Peyer's patch (tissue), 4 donors: ENCODE measurements at places on chromosomes 2 and 18. TPM values are rescaled to one million over a fixed set of nuclear protein-coding genes. Genes with fewer than 3 reads are reported as not detected.

The REG3A gene
- total RNA-seq: 1,176 TPM

The KANSL3 gene
- total RNA-seq: 63.5 TPM

- H3K27me3 ChIP-seq: no peaks in the 10 kb centered on the region
- H3K4me3 ChIP-seq: no peak overlapping the region
- DNase-seq: no peak
- H3K4me1 ChIP-seq: no peaks in the 10 kb centered on the region
- no peak overlapping the region for H3K27ac ChIP-seq
- H3K36me3 ChIP-seq: no peaks in the 10 kb centered on the region
Measured at GRCh38 chr2:128086244-128086643, 4.8 kb upstream of the UGGT1 start.

DNA sequence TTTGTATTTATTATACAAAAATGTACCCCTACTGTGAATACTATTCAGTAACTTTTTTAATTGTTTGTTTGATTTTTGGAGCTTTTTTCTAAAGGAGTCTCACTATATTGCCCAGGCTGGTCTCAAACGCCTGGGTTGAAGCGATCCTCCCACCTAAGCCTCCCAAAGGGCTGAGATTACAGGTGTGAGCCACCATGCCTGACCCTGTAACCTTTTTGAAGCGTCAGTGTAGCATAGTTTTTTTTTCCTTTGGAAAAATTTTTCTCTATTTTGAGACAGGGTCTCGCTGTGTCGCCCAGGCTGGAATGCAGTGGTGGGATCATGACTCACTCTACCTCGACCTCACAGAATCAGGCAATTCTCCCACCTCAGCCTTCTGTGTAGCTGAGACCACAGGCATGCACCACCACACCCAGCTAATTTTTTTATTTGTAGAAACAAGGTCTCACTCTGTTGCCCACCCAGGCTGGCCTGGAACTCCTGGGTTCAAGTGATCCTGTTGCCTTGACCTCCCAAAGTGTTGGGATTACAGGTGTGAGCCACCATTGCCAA is 2.0 kb downstream of the GMCL1 start:
- H3K27me3 ChIP-seq: no peaks in the 10 kb centered on the region
- DNase-seq: no peak
- H3K4me1 ChIP-seq: peaks cover 29% of the 10 kb centered on the region
- no peak overlapping the region for H3K4me3 ChIP-seq
- no peaks in the 10 kb centered on the region for H3K36me3 ChIP-seq

DNA sequence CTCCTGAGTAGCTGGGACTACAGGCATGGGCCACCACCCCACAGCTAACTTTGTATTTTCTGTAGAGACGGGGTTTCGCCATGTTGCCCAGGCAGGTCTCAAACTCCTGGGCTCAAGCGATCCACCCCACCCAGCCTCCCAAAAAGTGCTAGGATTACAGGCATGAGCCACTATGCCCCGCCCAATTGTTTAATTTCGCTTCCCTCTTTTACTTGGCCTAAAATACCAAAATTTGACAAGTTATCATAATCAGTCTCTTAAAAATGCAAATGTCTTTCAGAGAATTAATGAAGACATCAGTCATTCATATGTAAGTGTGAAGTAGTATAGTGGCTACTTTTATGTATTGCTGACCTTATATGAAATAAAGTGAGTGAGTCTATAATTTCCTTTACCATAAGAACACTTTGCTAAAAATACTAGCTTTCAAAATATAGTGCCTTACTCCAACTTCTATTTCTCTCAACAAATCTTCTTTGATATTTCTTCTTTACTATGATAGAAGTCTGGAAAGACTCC is 9.8 kb downstream of the FBXO11 start:
- H3K27ac ChIP-seq: no peak overlapping the region
- H3K36me3 ChIP-seq: no peaks in the 10 kb centered on the region
- no peak for DNase-seq
- no peaks in the 10 kb centered on the region for H3K4me1 ChIP-seq

GRCh38 chr18:10840743-10841142 is 308.6 kb downstream of the PIEZO2 start:
- no peak overlapping the region for H3K4me3 ChIP-seq
- H3K27ac ChIP-seq: no peak overlapping the region
- no peak for DNase-seq

DNA sequence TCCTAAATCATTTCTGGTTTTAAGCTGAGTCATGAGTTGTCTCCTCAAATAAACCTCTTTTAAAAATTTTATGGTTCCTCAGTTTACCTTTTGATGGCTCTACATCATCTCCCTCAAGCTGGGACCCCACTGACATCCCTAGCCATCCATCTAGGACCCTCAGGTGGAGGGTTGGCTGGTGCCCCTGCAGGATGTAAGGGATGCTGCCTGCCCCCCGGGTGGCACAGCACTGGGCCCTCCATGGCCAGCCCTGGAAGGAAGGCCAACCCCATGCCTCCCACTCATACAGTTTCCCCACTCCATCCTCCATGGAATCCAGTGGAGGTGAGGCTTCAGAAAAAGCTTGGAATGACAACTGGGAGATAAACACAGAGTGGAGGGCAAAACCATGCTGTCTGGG is 17.2 kb upstream of the GPC1 start:
- H3K4me3 ChIP-seq: no peak overlapping the region
- H3K36me3 ChIP-seq: no peaks in the 10 kb centered on the region
- no peaks in the 10 kb centered on the region for H3K4me1 ChIP-seq
- no peak overlapping the region for H3K27ac ChIP-seq
- no peaks in the 10 kb centered on the region for H3K27me3 ChIP-seq
- DNase-seq: peak; percentile 24

GRCh38 chr2:223870840-223871611 is 33.6 kb upstream of the AP1S3 start:
- DNase-seq: no peak
- no peak overlapping the region for H3K27ac ChIP-seq
- H3K36me3 ChIP-seq: peaks cover 40% of the 10 kb centered on the region
- H3K4me1 ChIP-seq: no peaks in the 10 kb centered on the region
- H3K27me3 ChIP-seq: no peaks in the 10 kb centered on the region

GRCh38 chr2:151669585-151670081 is 64.6 kb downstream of the NEB start:
- no peak overlapping the region for H3K4me3 ChIP-seq
- no peak overlapping the region for H3K27ac ChIP-seq
- no peaks in the 10 kb centered on the region for H3K4me1 ChIP-seq
- H3K36me3 ChIP-seq: no peaks in the 10 kb centered on the region
- no peak for DNase-seq

- no peak overlapping the region for H3K27ac ChIP-seq
- H3K36me3 ChIP-seq: no peaks in the 10 kb centered on the region
- H3K4me3 ChIP-seq: no peak overlapping the region
- H3K4me1 ChIP-seq: peaks cover 2% of the 10 kb centered on the region
- no peaks in the 10 kb centered on the region for H3K27me3 ChIP-seq
- no peak for DNase-seq
Measured at GRCh38 chr2:127007652-127008051, 99.3 kb downstream of the BIN1 start.

DNA sequence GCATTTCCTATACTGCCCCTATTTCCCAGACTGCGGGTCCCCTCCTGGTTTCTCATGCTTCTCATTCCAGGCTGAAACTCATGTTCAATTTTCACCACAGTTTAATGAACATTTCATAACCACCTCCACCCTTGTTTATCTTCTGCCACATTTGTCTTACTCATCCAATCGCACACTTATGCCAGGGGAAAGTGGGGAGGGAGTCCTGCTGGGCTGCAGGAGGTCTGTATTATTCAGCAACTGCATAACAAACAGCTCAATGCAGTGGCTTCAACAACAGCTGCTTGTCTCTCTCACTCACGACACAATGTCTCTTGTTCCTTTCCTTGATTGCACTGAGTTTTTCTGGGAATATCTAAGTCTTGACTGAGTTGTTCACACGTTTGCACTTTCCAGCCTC is 106.0 kb downstream of the ZNF519 start:
- DNase-seq: no peak
- H3K36me3 ChIP-seq: no peaks in the 10 kb centered on the region
- no peak overlapping the region for H3K27ac ChIP-seq
- H3K4me1 ChIP-seq: no peaks in the 10 kb centered on the region
- no peak overlapping the region for H3K4me3 ChIP-seq
